ENCODE measurements at places on chromosomes 7 and 10.

DNA sequence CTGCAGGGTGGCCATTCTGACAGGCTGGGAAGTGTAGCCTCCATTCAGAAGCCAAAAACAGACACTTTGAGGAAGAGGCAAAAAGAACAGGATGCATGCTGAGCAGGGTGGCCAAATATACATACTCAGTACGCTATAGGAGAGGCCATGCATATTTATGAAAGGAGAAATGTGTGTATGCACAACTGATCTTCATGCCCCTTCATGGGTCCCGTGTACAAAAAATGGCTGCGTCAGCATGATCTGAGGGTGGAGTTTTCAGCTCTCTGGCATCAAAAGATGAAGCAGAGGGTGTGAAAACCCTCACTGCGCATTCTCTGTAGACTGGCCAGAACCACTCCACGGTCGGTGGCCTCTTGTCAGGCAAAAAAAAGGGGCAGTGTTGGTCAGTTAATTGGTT, 35.5 kb upstream of the OIT3 start:
- no peak for DNase-seq

DNA sequence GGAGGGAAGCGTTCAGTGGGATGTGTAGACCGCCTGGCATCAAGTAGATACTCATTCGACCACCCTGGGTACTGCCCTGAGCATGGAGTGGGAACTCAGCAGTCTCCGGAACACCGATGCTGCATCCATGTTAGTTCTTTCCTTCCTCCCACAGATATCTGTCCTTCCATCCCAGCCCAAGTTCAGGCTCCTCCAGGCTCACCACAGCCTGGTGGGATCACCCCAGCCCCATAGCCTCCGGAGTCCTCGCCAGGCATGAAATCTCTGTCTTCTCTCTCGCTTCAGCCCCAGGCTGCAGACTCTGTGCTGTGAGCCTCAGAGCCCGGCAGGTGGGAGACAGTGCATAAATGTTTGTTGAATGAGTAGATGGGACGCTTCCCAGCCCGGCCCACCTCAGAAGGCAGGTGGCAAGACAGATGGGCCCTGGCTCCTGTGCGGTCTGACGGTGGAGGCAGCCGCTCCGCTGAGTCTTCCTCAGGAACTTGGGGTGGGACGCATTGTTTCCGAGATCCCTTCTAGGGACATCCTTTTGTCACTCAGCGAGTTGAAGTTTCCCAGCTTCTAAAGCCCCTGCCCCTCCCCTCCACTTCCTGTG, 42.9 kb downstream of the ELFN1 start:
- no peak for DNase-seq

GRCh38 chr10:14476641-14477407, 146.1 kb upstream of the FRMD4A start:
- DNase-seq: no peak

DNA sequence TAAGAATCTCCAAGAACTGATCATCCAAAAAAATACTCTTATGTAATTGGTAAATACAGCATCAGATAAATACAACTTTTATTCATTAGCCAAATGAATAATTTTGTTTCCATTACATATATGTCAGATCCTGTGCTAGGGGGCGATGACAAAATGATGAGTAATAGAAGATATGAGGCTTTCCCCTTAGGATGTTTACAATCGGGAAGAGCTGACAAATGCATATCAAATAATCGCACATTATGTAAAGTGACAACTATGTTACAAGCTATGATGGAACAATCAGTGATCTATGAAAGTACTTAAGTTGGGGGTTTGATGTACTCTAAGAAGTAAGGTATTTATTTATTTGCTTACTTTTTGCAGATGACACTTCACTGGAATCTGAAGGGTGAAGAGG, 465.6 kb upstream of the VSTM2A start:
- no peak for DNase-seq

DNA sequence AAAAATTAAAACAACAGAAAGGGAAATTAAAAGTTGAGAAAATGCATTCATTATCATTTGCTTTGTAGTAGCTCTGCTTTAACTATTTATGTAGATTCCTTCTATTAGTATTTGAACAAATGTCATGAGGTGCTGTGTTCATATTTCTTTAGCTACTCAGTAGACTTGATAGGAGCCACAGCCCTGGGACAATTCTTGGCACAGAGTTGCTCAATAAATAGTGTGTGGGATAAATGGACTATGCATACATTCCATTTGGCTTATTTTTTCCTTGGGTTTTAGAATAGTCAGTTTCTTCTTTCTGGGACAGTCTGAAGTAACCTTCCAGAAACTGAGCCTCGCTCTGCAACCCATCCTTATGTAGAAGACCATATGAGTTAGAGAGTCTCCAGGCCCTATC, 13.4 kb downstream of the RPP30 start:
- no peak for DNase-seq

DNA sequence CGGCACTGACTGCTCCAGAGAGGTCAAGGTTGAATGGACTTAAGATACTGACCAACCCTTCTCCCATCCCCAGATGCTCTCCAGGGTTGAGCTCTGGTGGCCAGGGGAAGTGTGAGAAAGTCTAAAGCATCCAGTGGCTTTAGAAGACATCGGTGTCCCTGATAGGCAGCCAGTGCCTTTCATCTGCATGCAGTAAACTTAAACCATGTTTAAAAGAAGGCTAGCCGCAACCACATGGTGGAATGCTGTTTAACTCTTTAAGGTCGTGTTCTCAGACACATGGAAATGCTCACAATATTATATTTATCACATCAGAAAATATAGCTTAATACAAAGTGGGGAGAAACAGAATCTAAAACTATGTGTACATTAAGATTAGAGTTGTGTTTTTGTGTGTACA, 137.0 kb downstream of the CNNM2 start:
- DNase-seq: no peak

GRCh38 chr7:102117743-102118142, 168.9 kb upstream of the SH2B2 start:
- no peak for DNase-seq

DNA sequence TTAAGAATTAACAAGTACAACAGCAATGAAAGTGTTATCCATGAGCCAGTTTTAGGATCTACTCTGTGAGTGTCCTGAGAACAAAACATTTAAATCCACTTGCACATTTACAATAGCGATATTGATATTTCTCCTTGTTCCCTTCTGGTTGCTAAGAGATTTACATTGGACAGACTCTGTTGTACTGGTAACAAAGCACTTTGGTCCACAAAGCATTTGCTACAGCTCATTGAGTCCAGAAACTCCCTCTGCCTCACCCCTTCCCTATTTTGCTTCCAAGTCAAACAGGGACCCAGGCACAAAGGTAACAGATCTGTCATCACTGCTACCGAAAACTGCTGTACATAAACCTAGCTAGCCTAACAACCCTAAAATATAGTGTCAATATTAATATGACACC, 2.1 kb downstream of the ANK3 start:
- DNase-seq: no peak

DNA sequence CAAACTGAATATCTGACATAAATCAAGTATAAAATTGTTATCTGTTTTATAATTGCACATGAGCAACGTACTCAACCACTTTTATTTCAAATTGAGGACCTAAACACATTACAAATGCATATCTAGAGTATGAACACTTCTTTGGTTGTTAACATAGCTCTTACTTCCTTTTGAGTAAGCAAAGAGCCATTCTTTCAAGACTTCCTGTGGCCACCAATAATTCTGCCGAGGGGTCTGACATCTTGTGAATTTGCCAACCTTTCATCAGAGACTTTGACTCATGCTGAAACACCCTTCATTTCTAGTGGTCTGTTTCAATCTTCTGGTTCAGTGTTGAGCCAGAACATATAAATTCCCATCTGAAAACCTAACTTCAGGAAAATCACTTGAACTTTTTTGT, 59.4 kb downstream of the CDK14 start:
- DNase-seq: no peak

- DNase-seq: no peak
Measured at GRCh38 chr10:132986576-132986975, 44.2 kb upstream of the CFAP46 start.

DNA sequence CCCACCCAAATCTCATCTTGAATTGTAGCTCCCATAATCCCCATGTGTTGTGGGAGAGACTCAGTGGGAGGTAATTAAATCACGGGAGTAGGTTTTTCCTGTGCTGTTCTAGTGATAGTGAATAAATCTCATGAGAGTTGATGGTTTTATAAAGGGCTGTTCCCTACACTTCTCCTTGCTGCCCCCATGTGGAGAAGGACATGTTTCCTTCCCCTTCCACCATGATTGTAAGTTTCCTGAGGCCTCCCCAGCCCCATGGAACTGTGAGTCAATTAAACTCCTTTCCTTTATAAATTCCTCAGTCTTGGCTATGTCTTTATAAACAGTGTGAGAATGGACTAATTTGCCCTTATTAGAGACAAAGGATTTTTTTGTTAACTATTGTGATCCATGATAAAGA, 48.5 kb upstream of the MKX start:
- DNase-seq: no peak

DNA sequence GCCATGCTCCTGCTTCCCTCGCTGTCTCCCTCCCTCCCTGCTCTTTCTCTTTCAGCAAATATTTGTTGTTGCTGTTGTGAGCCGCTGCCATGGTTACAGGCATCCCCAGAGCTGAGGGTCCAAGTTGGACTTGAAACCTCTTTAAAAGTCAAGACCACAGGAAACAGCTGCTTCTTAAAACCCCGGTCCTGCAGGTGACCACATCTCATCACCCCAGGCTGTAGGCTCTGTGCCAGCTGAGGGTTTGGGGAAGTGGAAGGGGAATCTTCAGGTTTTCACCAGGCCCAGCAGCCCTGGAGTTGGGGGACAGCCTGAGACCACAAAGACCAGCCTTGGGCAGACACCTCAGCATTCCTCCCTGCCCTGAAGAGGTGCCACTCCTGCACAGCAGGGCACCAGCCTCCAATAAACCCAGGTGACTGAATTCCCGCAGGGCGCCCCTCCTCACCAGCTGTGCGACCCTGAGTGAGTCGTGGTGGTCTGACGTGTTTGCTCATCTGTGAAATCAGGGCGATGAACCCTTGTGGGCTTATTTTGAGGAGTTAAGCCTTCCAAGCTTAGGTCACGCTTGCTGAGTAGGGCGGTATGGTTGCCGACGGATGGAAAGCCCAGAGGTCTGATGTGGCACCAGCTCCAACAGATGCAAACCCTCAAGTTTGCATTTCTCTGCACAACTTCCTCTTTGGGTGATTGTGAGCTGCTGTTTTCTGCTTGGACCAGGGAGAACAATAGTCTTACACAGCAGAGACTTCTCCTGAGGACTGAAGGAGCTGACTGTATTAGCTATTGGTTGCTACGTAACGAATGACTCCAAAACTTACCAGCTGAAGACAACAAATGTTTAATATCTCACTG, 24.8 kb downstream of the NPTX2 start:
- DNase-seq: no peak

- DNase-seq: no peak
Measured at GRCh38 chr10:88156341-88156740, 292.9 kb downstream of the PTEN start.

GRCh38 chr10:12334186-12334530, 15.2 kb upstream of the CAMK1D start:
- DNase-seq: no peak

GRCh38 chr10:655184-655583, 34.3 kb downstream of the DIP2C start:
- DNase-seq: no peak

Data from uterus (tissue), 4 donors.